ENCODE measurements at places on chromosomes 16 and 17.

GRCh38 chr16:80125677-80126076 is 415.1 kb upstream of the DYNLRB2 start:
- no peaks in the 10 kb centered on the region for H3K27me3 ChIP-seq
- no peak overlapping the region for H3K27ac ChIP-seq
- no peaks in the 10 kb centered on the region for H3K4me1 ChIP-seq
- no peaks in the 10 kb centered on the region for H3K36me3 ChIP-seq
- DNase-seq = no peak

GRCh38 chr17:40617678-40618240 is 29.9 kb downstream of the SMARCE1 start:
- no peaks in the 10 kb centered on the region for H3K36me3 ChIP-seq
- DNase-seq = no peak
- H3K27ac ChIP-seq = no peak overlapping the region
- H3K4me1 ChIP-seq = peaks cover 3% of the 10 kb centered on the region
- H3K4me3 ChIP-seq = no peak overlapping the region
- H3K27me3 ChIP-seq = no peaks in the 10 kb centered on the region

DNA sequence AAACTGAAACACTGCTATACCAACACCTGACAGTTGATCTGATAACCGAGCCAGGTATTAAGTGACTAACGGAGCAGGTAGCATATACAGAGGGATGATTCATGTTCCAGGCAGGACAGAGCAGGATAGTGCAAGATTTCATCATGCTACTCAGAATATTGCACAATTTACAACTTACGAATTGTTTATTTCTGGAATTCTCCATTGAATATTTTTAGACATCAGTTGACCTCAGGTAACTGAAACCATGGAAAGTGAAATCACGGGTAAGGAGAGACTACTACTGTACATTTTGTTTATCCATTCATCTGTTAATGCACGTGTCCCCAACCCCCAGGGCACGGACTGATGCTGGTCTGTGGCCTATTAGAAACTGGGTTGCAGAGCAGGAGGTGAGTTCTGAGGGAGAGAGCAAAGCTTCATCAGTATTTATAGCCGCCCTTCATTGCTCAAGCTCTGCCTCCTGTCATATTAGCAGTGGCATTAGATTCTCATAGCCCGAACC is 14.5 kb upstream of the PPM1E start:
- DNase-seq = no peak
- H3K4me1 ChIP-seq = no peaks in the 10 kb centered on the region
- no peaks in the 10 kb centered on the region for H3K27me3 ChIP-seq
- H3K4me3 ChIP-seq = no peak overlapping the region
- H3K27ac ChIP-seq = no peak overlapping the region

DNA sequence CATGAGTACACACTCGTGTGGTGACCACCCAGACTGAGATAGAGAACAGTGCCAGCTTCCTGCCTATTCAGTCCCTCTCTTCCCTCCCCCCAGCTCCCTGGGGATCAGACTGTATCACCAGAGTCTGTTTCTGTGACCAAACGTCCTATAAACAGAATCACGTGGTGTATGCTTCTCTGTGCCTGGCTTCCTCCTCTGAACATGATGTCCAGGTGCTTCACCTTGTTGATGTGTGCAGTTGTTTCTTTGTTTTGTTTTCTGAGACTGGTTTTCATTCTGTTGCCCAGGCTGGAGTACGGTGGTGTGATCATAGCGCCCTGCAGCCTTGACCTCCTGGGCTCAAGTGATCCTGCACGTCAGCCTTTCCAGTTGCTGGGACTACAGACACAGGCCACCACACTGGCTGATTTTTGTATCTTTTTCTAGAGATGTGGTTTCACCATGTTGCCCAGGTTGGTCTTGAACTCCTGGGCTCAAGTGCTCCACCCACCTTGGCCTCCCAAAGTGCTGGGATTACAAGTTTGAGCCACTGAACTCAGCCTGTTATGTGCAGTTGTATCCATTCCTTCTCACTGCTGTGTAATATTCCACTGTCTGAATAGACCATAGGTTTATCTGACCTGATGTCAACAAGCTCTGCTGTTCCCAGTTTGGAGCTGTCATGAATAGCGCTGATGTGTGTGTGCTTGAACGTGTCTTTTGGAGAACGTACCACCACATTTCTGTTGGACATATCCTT is 28.9 kb upstream of the PRM1 start:
- H3K36me3 ChIP-seq = no peaks in the 10 kb centered on the region
- H3K27ac ChIP-seq = no peak overlapping the region
- peaks cover 30% of the 10 kb centered on the region for H3K4me1 ChIP-seq
- DNase-seq = no peak
- H3K27me3 ChIP-seq = no peaks in the 10 kb centered on the region

DNA sequence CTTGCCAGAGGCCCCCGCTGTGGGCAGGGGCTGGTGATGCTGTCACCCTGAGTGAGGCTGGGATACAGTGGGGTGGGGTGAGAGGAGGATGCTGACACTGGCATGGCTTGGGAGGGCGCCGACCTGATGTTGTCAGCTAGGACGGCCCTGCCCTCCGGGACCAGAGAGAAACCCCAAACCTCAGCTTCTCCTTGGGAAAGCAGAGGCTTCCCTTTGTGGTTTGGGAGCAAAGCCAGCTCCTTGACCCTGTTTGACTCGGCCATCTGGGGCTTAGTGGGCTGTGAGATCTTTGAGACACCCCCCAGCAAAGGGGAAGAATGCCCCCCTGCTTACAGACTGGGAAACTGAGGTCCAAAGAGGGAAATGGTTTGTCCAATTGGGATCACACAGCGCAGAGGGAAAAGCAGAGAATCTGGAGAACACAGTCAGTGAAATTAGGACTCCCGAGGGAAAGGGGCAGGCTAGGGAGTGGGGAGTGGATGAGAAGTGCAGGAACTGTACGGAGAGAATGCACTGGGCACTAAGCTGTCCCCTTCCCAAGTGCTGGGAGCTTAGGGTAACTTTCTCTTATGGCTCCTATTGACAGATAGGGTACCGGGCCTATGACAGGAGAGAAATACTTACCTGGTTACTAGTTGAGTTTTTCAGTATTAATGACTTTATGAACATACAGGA is 40.7 kb upstream of the DLX4 start:
- no peaks in the 10 kb centered on the region for H3K4me1 ChIP-seq
- peaks cover 38% of the 10 kb centered on the region for H3K27me3 ChIP-seq
- no peak overlapping the region for H3K4me3 ChIP-seq
- H3K27ac ChIP-seq = no peak overlapping the region

DNA sequence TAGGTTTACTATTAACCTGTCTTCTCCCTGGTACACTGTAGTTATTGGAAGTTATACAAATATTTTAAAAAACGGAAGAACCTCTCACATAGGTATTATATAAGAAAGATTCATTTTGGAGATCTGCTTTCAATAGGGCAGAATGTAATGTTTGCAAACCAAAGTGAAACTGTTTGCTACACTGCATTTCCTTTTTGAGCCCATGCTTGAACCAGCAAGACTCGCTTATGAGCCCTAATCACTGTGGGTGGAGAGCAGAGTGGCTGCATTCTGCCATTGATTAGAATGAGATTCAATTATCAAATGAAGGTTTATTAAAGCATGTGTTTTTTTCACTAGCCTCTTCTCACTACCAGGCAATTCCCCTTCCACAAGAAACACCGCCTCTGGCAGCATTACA is 589.7 kb downstream of the CDH11 start:
- H3K4me1 ChIP-seq = no peaks in the 10 kb centered on the region
- H3K27me3 ChIP-seq = no peaks in the 10 kb centered on the region
- no peak for DNase-seq

GRCh38 chr17:76442341-76443338 is 10.3 kb downstream of the UBE2O start:
- DNase-seq = no peak
- H3K27me3 ChIP-seq = no peaks in the 10 kb centered on the region
- H3K4me1 ChIP-seq = peaks cover 21% of the 10 kb centered on the region
- no peak overlapping the region for H3K27ac ChIP-seq
- no peaks in the 10 kb centered on the region for H3K36me3 ChIP-seq

GRCh38 chr17:35315971-35316370 is 57.5 kb downstream of the SLFN11 start:
- H3K27ac ChIP-seq = no peak overlapping the region
- peaks cover 37% of the 10 kb centered on the region for H3K4me1 ChIP-seq
- H3K36me3 ChIP-seq = no peaks in the 10 kb centered on the region
- H3K4me3 ChIP-seq = no peak overlapping the region

DNA sequence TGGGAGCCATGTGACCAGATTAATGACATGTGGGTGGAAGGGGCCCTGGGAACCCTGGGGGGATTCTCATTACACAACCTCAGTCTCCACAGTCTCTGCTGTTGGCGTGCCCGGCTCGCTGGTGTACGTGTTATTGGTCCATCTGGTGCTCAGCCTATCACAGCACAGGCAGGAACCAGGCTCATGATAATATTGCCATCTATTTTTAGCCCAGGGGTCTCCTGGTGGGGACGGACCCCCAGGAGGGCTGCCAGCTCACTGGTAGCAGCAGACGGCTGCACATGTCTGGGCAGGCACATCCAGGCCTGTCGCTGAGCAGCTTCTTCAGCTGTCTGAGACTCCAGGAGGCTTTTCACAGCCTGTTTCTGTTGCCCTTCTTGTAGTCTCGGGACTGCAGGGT is 123.8 kb downstream of the RAB11FIP4 start:
- no peaks in the 10 kb centered on the region for H3K27me3 ChIP-seq
- peaks cover 1% of the 10 kb centered on the region for H3K4me1 ChIP-seq
- no peak overlapping the region for H3K27ac ChIP-seq
- no peaks in the 10 kb centered on the region for H3K36me3 ChIP-seq

DNA sequence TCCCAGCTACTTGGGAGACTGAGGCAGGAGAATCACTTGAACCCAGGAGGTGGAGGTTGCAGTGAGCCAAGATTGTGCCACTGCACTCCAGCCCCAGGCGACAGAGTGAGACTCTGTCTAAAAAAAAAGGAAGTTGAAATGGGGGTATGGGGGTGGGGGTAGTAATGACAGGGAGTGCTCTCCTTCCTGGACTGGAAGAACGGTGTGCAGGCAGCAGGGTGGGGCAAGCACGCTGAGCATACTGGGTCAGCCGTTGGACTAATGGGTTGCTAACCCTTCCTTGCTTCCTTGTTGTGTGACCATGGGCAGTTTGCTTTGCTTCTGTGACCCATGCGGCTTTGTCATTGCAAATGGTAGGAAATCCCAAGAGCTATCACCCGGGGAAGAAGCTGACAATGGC is 16.5 kb downstream of the KATNIP start:
- no peaks in the 10 kb centered on the region for H3K4me1 ChIP-seq
- no peaks in the 10 kb centered on the region for H3K36me3 ChIP-seq
- no peaks in the 10 kb centered on the region for H3K27me3 ChIP-seq
- DNase-seq = no peak
- no peak overlapping the region for H3K27ac ChIP-seq
